CD4-positive, alpha-beta T cell treated with Interleukin-17A for 4 hours (primary cell): ENCODE measurements at places on chromosomes 1 and 21.

DNA sequence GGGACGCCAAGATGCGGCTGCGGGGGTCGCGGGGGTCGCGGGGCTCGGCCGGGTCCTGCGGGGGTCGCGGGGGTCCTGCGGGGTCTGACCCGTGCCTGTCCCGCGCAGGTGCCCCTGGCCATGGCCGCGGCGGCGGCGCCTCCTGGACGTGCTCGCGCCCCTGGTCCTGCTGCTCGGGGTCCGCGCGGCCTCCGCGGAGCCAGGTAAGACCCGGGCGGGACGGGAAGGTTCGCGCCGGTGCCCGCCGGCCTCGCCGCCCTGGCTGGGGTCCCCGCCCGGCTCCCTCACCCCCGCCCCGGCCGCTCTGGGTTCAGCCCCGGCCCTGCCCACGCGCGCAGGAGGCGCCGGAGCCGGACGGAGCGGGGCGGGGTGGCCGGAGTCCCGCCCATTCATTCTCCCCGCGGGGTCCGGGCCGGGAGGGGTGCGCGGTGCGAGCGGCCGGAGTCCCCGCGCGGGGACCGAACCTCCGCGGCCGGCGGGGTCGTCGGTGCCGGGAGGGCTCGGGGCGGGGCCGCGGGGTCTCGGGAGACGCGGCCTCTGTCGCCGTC is 380 bp downstream of the COL18A1 start:
- no peak for DNase-seq

- DNase-seq = no peak
Observed at GRCh38 chr1:28162151-28162550, 14.3 kb downstream of the PTAFR start.

DNA sequence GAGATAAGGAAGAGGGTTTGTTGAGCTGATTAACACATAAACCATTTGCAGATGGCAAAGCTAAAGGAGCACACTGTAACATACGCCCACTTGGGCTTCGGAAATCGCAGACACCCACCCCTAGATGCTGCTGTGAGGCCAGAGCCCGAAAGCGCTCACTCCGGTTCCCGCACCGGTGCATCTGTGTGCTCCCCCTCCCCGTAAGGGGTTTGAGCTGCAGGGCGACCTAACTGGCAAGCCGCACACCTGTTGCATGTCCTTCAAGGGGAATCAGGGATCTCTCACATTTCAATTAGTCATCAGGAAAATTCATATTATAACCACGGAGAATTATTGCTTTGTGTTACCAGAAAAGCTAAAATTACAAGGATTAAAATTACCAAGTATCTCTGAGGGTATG is 1.4 kb upstream of the CFH start:
- DNase-seq = no peak

DNA sequence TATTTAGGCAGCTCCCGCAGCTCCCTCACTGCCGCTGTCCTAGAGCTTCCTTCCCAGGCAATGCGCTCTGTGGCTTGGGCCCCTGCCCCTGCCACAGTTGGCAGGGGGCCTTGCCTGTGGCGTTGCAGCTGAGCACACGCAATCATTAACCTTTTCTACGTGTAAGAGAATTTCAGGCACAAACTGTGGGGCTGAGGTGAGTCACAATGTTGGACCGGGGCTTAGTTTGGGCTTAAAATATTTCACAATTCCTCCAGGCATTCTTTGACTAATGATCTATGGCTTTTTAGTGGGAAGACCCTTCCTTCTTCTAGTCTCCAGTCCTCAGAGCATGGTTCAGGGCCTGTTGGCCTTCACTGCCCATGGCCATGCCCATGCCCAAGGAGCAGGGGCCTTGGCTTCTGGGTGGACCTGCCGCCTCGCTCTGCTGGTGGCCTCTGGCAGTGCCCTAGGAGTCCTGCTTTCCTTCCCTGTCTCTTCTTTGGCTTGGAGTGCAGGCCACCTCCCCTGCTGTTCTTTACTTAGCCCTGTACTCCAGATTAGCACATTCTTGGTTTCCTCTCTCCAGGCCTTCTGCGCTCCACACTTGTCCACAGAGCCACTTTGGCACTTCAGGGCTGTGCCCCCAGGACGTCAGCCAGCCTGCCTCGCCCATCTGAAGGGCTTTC is 39.2 kb downstream of the MAPKAPK2 start:
- DNase-seq = no peak

DNA sequence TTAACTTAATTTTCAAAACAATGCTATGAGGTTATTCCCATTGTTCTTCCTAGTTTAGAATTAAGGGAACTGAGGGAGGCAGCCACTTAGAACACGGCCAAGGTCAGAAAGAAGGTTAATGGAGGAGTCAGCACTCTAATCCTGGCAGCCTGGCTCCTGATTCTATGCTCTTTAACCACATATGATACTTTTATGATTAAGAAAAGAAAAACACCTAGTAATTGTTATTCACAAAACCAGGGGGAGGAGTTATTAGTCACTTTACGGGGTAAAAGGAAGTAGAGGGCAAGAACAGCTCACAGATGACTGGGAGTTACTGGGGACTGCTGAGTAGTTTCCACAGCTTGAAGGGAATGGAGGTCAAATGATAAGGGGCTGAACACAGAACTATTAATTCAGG is 38.6 kb downstream of the GADD45A start:
- no peak for DNase-seq

DNA sequence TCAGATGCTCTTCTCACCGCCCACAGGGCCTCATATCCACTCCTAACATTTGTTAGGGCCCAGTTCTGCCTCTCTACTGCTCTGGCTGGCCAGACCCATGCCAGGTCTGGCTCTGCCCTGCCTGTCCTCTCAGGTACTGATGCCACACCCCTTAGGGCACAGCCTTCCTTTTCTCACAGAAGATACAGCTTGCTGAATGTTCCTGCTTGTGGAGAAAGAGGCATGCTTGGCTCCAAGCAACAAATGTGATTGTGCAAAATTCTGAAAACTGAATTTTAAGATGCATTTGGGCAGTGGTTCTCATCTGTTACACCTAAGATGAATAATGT is 178.1 kb downstream of the TGFBR3 start:
- no peak for DNase-seq

GRCh38 chr1:223290397-223290796 is 73.6 kb downstream of the SUSD4 start:
- DNase-seq = no peak

GRCh38 chr1:91579658-91580228 is 79.1 kb downstream of the CDC7 start:
- DNase-seq = no peak

DNA sequence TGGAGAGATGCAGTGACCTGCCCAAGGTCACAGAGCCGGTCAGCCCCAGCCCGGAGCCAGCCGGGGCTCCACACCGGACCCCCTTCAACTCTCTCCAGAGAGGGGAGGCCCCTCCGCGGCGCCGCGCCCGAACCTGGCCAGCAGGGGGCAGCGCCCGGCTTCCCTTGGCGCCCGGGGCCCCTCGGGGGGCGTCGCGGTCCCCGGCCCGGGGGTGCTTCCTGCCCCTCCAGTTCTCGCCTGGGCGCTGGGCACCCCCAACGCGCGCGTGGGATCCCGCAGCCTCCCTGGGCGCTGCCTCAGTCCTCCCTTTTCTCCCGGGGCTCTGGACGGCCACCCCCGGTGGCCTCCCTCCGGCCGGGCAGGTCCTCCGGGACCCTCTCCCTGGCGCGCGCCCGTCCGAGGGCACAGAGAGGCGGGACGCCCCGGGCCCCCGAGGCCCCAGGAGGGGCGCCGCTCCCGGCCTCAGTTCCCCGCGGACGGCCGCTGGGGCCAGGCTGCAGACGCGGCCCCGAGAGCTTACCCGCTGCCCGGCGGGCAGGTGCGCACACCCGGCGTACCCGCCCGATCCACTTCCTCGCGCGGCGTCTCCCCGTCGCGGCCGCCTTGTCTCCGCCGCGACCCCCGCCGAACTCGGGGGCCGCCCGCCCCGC is 406 bp downstream of the HTR1D start:
- peak; percentile 19 for DNase-seq

DNA sequence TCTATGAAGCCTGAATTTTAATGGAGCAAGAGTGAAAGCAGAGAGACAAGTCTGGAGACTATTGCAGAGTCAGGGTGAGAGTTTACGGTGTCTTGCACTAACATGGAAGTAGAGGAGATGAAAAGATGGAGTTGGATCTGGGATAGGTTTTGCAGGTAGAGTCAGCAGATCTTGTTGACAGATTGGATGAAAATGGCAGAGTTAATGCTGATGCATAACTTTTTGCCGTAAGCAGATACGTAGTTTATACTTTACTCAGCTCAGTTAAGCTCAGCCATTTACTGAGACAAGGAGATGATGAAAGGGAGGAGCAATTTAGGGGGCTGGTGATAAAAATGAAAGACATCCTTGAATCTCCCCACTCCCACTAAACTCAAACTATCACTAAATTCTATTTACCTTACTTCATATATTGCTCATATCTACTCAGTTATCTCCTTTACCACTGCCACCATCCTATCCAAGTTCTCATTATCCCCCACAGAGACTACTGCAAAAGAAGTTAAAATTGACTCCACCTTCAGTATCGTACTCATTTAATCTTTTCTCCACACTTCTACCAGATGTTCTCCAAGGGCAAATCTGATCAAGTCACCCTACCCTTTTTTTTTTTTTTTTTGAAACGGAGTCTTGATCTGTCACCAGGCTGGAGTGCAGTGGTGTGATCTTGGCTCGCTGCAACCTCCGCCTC is 13.8 kb downstream of the C1orf185 start:
- no peak for DNase-seq

- DNase-seq = no peak
Observed at GRCh38 chr1:216462066-216462775, 39.0 kb upstream of the USH2A start.

GRCh38 chr1:2155788-2156187 is 38.8 kb downstream of the FAAP20 start:
- DNase-seq = no peak

- DNase-seq = no peak
Observed at GRCh38 chr1:90761156-90761555, 44.1 kb upstream of the BARHL2 start.

GRCh38 chr1:21946836-21947587 is 9.9 kb upstream of the HSPG2 start:
- no peak for DNase-seq

DNA sequence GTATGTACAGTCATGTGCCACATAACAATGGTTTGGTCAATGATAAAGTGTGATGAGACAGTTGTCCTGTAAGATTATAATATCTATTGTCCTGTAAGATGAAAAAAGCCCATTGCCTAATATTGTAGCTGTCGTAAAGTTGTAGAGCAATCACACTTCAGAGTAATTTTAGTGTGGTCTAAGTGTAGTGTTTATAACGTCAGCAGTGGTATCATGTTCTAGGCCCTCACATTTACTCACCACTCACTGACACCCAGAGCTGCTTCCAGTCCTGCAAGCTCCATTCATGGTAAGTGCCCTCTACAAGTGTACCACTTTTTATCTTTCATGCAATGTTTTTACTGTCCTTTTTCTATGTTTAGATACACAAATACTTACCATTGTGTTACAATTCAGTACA is 259.9 kb upstream of the RAB4A start:
- DNase-seq = no peak

DNA sequence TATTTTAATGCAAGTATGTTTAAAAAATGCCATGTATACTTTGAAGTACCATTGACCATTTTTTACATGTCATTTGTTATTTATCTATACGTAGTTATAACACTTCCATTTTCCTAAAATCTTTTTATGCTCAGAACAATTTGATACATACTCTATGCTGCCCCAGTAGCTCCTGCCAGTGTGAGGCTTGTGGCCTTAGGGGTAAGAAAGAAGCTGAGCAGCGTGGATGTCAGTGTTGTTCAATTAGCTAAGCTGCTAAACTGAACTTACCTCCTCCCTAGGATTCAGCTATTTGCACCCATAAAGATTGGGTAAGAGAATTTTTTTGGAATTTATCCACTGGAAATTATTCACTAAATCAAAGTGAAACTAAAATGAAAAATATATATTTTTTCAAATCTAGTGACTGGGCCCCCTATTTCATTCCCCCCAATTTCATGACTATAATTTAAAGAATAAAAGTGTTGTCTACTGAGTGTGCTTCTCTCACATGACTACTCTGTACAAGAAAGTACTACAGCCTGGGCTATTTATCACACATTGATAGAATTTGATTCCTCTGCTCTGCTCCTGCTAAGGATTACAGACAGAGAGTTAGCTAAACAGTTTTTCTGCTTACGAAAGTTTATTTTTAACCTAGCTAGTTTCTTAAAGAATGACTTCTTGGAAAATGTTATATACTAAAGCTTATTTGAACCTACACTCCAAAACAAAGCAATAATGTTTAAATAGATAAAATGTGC is 1030.3 kb upstream of the ADGRL4 start:
- no peak for DNase-seq

DNA sequence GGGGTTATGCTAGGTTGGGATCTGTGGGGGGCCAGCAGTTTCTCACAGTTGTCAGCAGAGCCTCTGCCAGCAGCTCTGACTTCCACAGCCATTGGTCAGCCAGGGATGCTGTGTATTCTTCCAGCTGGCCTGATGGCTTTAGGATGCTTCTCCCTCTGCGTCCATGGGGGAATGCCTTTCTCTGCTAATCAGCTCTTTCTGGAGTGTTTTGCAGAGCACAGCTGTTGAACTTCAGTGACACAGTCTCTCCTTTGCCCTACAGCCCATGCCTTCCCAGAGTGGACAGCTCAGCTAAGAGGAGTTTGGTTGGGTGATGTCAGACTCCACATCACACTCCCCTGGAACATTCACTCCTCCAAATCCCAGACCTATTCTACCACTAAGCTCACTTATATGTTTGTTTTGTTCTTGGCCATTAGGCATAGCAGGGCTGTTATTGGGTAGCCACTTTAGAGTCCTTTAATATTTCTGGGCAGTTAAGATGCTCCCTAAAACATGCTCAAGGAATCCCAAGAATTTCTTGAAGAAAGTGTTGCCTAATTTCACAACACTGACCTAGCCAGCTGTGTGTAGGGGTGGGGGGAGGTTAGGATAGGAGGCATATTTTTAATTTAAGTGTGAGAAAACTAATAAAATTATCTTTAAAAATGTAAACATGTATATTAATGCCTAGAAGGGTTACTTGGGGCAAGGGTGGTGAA is 75.3 kb upstream of the KIAA0040 start:
- no peak for DNase-seq

DNA sequence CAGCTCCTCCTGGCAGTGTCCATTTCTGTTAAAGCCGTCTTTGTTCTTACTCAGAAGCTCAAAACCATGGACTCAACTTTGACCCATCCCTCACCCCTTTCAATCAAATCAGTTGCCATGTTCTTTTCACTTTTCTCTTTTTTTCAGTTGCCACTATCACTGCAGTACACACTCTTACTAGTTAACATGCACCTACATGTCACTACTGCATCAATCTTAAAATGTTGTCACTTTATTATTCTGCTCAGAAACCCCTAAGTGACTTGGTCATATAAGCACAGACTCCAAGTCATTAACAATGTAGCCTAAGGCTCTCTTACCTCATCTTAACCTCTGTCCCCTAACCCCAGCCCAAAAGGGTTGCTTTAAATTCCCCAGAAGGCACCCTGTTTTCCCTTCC is 9.0 kb downstream of the ZNF697 start:
- no peak for DNase-seq

- no peak for DNase-seq
Observed at GRCh38 chr1:5646486-5647149, 345.6 kb downstream of the NPHP4 start.

GRCh38 chr1:175494011-175494554 is 249.3 kb downstream of the TNR start:
- no peak for DNase-seq

GRCh38 chr1:110639724-110640386 is 33.7 kb upstream of the KCNA2 start:
- no peak for DNase-seq
